ENCODE measurements at places on chromosomes 7 and 10.

- DNase-seq: no peak
These were observed 89.1 kb upstream of the IFRD1 start for GRCh38 chr7:112361154-112361553.

GRCh38 chr10:3424111-3424851 lies 251.7 kb upstream of the PITRM1 start:
- no peak for DNase-seq

- DNase-seq: no peak
These were observed 169.2 kb downstream of the SUGCT start for GRCh38 chr7:40303996-40304395.

- DNase-seq: no peak
These were observed 38.8 kb upstream of the INPP5A start for GRCh38 chr10:132498562-132499366.

DNA sequence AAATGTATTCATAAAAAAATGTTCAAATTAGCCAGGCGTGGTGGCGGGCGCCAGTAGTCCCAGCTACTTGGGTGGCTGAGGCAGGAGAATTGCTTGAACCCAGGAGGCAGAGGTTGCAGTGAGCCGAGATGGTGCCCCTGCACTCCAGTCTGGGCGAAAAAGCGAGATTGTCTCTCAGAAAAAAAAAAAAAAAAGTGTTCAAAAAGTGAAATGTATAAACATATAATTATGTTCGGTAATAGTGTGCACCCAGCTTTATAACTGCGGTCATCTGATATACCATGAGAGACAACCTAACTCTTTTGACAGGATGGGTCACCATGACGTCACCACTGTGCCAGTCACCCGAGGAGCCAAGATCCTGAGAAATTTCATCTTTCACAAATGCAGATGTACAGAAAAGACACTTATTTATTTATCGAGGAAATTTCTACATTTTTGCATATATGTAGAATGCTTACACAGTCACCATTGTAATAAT lies 594 bp upstream of the RP9 start:
- DNase-seq: no peak
